Natural killer cell (primary cell): ENCODE measurements at places on chromosomes 3 and 15.

GRCh38 chr3:143433787-143434378 is 314.3 kb downstream of the CHST2 start:
- H3K27ac ChIP-seq = no peak overlapping the region
- DNase-seq = no peak
- H3K4me1 ChIP-seq = no peaks in the 10 kb centered on the region
- no peak overlapping the region for H3K4me3 ChIP-seq
- no peaks in the 10 kb centered on the region for H3K27me3 ChIP-seq

GRCh38 chr3:168968609-168969008 is 694.9 kb downstream of the MECOM start:
- no peak overlapping the region for H3K27ac ChIP-seq
- no peak overlapping the region for H3K4me3 ChIP-seq
- H3K4me1 ChIP-seq = no peaks in the 10 kb centered on the region
- DNase-seq = no peak
- H3K36me3 ChIP-seq = no peaks in the 10 kb centered on the region

DNA sequence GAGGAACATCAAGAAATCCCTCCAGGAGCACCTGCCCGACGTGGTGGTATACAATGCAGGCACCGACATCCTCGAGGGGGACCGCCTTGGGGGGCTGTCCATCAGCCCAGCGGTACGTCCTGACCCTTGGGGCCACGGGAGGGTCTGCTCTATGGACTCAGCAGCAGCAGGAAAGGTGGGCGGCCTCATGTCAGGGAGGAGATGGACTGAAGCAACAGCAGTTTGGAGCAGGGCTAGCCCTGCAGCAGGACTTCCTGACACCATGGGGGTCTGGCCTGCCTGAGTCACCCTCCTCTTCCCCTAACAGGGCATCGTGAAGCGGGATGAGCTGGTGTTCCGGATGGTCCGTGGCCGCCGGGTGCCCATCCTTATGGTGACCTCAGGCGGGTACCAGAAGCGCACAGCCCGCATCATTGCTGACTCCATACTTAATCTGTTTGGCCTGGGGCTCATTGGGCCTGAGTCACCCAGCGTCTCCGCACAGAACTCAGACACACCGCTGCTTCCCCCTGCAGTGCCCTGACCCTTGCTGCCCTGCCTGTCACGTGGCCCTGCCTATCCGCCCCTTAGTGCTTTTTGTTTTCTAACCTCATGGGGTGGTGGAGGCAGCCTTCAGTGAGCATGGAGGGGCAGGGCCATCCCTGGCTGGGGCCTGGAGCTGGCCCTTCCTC is 24.2 kb downstream of the HDAC11 start:
- H3K27ac ChIP-seq = no peak overlapping the region
- H3K4me3 ChIP-seq = no peak overlapping the region
- H3K4me1 ChIP-seq = no peaks in the 10 kb centered on the region
- no peaks in the 10 kb centered on the region for H3K27me3 ChIP-seq
- no peak for DNase-seq
- H3K36me3 ChIP-seq = no peaks in the 10 kb centered on the region

GRCh38 chr15:98358971-98359370 is 289.4 kb upstream of the IGF1R start:
- DNase-seq = no peak
- no peaks in the 10 kb centered on the region for H3K36me3 ChIP-seq
- H3K4me3 ChIP-seq = no peak overlapping the region

- no peak overlapping the region for H3K4me3 ChIP-seq
- H3K4me1 ChIP-seq = no peaks in the 10 kb centered on the region
- H3K27me3 ChIP-seq = no peaks in the 10 kb centered on the region
- no peak overlapping the region for H3K27ac ChIP-seq
- H3K36me3 ChIP-seq = no peaks in the 10 kb centered on the region
These were observed 72.1 kb upstream of the FNDC3B start for GRCh38 chr3:171967137-171967783.

DNA sequence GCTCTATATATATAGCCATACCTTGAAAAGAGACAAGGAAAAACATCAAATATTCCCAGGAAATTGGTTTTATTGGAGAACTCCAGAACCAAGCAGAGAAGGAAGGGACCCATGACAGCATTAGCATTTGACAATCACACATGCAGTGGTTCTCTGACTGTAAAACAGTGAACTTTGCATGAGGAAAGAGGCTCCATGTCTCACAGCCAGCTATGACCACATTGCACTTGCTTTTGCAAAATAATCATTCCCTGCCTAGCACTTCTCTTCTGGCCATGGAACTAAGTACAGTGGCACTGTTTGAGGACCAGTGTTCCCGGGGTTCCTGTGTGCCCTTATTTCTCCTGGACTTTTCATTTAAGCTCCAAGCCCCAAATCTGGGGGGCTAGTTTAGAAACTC is 85.5 kb downstream of the TGFBR2 start:
- peaks cover 6% of the 10 kb centered on the region for H3K4me1 ChIP-seq
- peaks cover 91% of the 10 kb centered on the region for H3K36me3 ChIP-seq
- H3K27me3 ChIP-seq = no peaks in the 10 kb centered on the region
- no peak overlapping the region for H3K27ac ChIP-seq
- no peak overlapping the region for H3K4me3 ChIP-seq

DNA sequence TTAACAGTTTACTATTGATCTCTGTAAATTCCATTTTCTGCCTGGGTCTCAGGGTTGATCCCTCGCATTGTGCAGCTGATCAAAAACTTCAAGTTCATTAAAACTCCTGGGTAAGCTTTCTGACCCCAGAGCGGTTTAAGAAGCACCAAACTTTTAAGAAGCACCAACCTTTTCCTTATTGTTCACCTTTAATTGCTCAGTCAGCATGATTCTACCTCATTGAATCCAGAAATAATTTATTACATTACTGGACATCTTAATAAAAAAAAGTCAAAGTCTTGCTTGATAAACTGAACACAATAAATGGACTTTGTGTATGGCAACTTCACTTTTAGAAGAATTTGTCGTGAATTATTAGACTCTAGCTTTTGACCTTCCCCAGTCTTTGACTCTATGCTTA is 46.9 kb downstream of the HDGFL3 start:
- no peak for DNase-seq
- no peak overlapping the region for H3K27ac ChIP-seq
- no peaks in the 10 kb centered on the region for H3K27me3 ChIP-seq
- H3K4me1 ChIP-seq = no peaks in the 10 kb centered on the region
- no peaks in the 10 kb centered on the region for H3K36me3 ChIP-seq
